Memory B cell (primary cell): ENCODE measurements at places on chromosomes 5 and 9.

- no peaks in the 10 kb centered on the region for H3K27me3 ChIP-seq
- no peak for DNase-seq
- H3K36me3 ChIP-seq = no peaks in the 10 kb centered on the region
- no peak overlapping the region for H3K27ac ChIP-seq
Measured at GRCh38 chr5:142807372-142807911, 37.3 kb downstream of the ARHGAP26 start.

DNA sequence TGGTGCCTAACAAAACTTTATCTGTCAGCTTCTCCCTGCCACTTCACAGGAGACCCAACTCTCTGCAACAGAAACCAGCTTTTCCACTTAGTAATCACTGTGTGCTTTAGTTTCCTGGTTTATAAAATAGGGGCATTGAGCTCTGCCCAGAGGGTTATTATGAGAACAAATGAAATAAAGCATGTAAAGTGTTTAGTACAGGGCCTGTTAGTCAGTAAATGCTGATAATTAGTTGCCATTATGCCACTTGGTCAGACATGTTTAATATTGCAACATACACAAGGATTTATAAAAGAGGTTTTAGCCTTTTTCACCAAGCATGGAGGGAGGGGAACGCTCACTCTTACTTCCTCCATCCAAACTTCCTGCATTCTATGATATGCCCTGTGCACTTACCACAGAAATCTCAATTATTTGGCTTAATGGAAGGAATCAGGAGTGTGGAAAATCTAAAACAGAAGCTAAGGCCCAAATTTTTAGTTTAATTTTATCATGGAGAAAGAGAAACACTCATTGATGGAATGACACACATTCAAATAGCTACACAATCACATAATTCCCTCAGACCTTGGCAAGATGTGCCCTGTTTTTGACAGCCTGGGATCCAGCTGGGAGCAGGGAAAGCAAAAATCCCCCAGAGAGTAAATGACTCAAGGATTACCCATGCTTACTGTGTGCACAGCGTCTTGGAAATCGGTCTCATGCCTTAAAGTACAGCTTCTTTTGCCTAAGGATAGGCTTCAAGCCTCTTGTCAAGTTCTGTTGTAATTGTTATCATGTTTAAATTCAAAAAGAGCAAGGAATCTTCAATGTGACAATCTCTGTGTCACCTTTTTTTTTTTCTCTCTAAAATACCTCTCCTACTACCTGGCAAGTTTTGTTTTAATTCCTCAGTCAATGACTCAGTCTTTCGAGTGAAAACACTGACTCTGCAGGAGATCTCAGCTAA is 34.0 kb downstream of the ZNF474 start:
- no peak overlapping the region for H3K27ac ChIP-seq
- DNase-seq = no peak
- H3K36me3 ChIP-seq = no peaks in the 10 kb centered on the region
- peaks cover 3% of the 10 kb centered on the region for H3K27me3 ChIP-seq
- H3K4me1 ChIP-seq = no peaks in the 10 kb centered on the region

- no peak overlapping the region for H3K27ac ChIP-seq
- no peaks in the 10 kb centered on the region for H3K4me1 ChIP-seq
- peaks cover 2% of the 10 kb centered on the region for H3K27me3 ChIP-seq
- no peaks in the 10 kb centered on the region for H3K36me3 ChIP-seq
Measured at GRCh38 chr5:179154991-179155955, 95.1 kb downstream of the ZNF354C start.

GRCh38 chr5:56070851-56071465 is 76.2 kb upstream of the IL6ST start:
- DNase-seq = no peak
- H3K36me3 ChIP-seq = no peaks in the 10 kb centered on the region
- H3K27me3 ChIP-seq = peaks cover 2% of the 10 kb centered on the region
- peaks cover 12% of the 10 kb centered on the region for H3K4me1 ChIP-seq

DNA sequence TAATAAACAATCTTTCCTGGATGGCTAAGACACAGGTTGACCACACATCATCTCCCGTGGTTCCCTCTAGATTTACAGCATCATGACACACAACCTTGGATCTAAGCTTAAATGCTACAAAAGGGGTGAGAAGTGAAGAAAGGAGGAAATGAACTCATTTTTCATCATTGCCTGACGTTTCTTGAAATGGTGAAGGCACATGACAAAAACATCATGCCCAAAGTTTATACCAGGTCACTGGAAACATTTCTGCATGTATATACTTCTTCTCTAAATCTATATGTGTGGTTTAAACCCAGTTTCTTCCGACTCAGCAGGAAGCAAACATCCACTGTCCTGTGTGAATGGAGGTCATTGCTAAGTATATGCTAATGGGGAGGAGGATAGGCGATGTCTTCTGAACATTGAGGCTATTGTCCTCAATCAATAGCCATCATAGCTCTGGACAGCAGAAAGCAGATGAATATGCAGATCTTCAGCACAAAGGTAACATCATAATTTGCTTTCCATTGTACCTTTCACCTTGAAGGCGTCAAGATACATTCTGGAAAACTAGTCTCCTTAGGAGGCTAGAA is 137.4 kb downstream of the MED27 start:
- DNase-seq = no peak
- no peaks in the 10 kb centered on the region for H3K4me1 ChIP-seq
- peaks cover 29% of the 10 kb centered on the region for H3K36me3 ChIP-seq
- no peak overlapping the region for H3K27ac ChIP-seq
- no peak overlapping the region for H3K4me3 ChIP-seq

- peaks cover 20% of the 10 kb centered on the region for H3K4me1 ChIP-seq
- no peak overlapping the region for H3K27ac ChIP-seq
- DNase-seq = no peak
- peaks cover 6% of the 10 kb centered on the region for H3K27me3 ChIP-seq
- H3K36me3 ChIP-seq = no peaks in the 10 kb centered on the region
- H3K4me3 ChIP-seq = peak overlapping the region; percentile 89
Measured at GRCh38 chr5:77850536-77851175, 74.5 kb upstream of the TBCA start.

- no peak overlapping the region for H3K27ac ChIP-seq
- H3K36me3 ChIP-seq = peaks cover 9% of the 10 kb centered on the region
- H3K4me3 ChIP-seq = no peak overlapping the region
- no peak for DNase-seq
- H3K27me3 ChIP-seq = no peaks in the 10 kb centered on the region
Measured at GRCh38 chr5:108171759-108172158, 210.1 kb downstream of the FBXL17 start.

GRCh38 chr5:129617206-129617605 is 130.7 kb upstream of the MINAR2 start:
- H3K36me3 ChIP-seq = no peaks in the 10 kb centered on the region
- no peak overlapping the region for H3K27ac ChIP-seq
- H3K27me3 ChIP-seq = no peaks in the 10 kb centered on the region
- H3K4me1 ChIP-seq = no peaks in the 10 kb centered on the region
- H3K4me3 ChIP-seq = no peak overlapping the region

GRCh38 chr5:112708103-112708622 is 29.5 kb upstream of the APC start:
- DNase-seq = no peak
- H3K27me3 ChIP-seq = no peaks in the 10 kb centered on the region
- peaks cover 40% of the 10 kb centered on the region for H3K4me1 ChIP-seq
- H3K27ac ChIP-seq = peak overlapping the region; percentile 95
- peak overlapping the region; percentile 96 for H3K4me3 ChIP-seq

- no peak for DNase-seq
- no peaks in the 10 kb centered on the region for H3K36me3 ChIP-seq
- H3K4me3 ChIP-seq = no peak overlapping the region
- H3K27ac ChIP-seq = no peak overlapping the region
Measured at GRCh38 chr5:147935032-147935431, 28.7 kb upstream of the C5orf46 start.

- no peak overlapping the region for H3K27ac ChIP-seq
- peaks cover 7% of the 10 kb centered on the region for H3K27me3 ChIP-seq
- H3K4me1 ChIP-seq = peaks cover under 1% of the 10 kb centered on the region
- no peak overlapping the region for H3K4me3 ChIP-seq
Measured at GRCh38 chr5:383621-384020, 59.4 kb upstream of the EXOC3 start.

- no peak overlapping the region for H3K27ac ChIP-seq
- H3K4me3 ChIP-seq = no peak overlapping the region
- no peaks in the 10 kb centered on the region for H3K27me3 ChIP-seq
- DNase-seq = no peak
Measured at GRCh38 chr5:36199620-36200019, 42.1 kb downstream of the NADK2 start.

- no peak for DNase-seq
- H3K4me3 ChIP-seq = no peak overlapping the region
- H3K36me3 ChIP-seq = peaks cover 5% of the 10 kb centered on the region
Measured at GRCh38 chr5:16536818-16537217, 71.2 kb upstream of the ZNF622 start.

GRCh38 chr5:122067390-122067789 is 10.7 kb downstream of the LOX start:
- no peak overlapping the region for H3K4me3 ChIP-seq
- no peaks in the 10 kb centered on the region for H3K27me3 ChIP-seq
- no peaks in the 10 kb centered on the region for H3K36me3 ChIP-seq
- no peaks in the 10 kb centered on the region for H3K4me1 ChIP-seq

- no peaks in the 10 kb centered on the region for H3K27me3 ChIP-seq
- no peak overlapping the region for H3K27ac ChIP-seq
- no peak overlapping the region for H3K4me3 ChIP-seq
- H3K36me3 ChIP-seq = peaks cover 16% of the 10 kb centered on the region
- DNase-seq = no peak
- H3K4me1 ChIP-seq = no peaks in the 10 kb centered on the region
Measured at GRCh38 chr9:130104491-130105193, 50.9 kb downstream of the GPR107 start.

- no peaks in the 10 kb centered on the region for H3K4me1 ChIP-seq
- H3K36me3 ChIP-seq = peaks cover 2% of the 10 kb centered on the region
- no peak overlapping the region for H3K27ac ChIP-seq
- H3K27me3 ChIP-seq = peaks cover 2% of the 10 kb centered on the region
- H3K4me3 ChIP-seq = no peak overlapping the region
Measured at GRCh38 chr5:76766746-76767145, 50.8 kb downstream of the F2R start.

GRCh38 chr9:13628526-13628925 is 349.0 kb upstream of the MPDZ start:
- H3K36me3 ChIP-seq = no peaks in the 10 kb centered on the region
- H3K27ac ChIP-seq = no peak overlapping the region
- DNase-seq = no peak
- H3K4me1 ChIP-seq = no peaks in the 10 kb centered on the region
- no peak overlapping the region for H3K4me3 ChIP-seq

- no peak overlapping the region for H3K27ac ChIP-seq
- no peaks in the 10 kb centered on the region for H3K36me3 ChIP-seq
- no peak overlapping the region for H3K4me3 ChIP-seq
- peaks cover 11% of the 10 kb centered on the region for H3K27me3 ChIP-seq
Measured at GRCh38 chr5:73812457-73812856, 186.5 kb downstream of the ARHGEF28 start.

DNA sequence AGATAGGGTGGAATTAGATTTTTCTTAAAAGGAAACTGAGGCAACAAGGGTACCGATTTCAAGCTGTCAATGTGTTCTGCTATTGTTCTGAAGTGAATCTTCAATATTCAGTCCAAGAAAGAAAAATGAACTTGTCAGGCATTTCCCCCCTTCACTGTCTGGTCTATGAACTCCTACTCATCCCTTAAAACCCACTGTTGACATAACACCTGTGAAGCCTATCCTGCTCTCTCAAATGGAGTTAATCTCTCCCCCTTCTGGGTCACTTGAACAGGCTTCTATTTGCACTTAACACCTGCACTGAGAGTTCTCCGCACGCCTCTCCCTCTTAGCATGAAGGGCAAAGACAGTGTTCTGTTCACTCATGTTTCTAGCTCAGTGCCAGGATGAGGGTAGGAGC is 144.3 kb downstream of the CRB2 start:
- DNase-seq = no peak
- no peaks in the 10 kb centered on the region for H3K27me3 ChIP-seq
- H3K36me3 ChIP-seq = peaks cover 15% of the 10 kb centered on the region
- no peak overlapping the region for H3K27ac ChIP-seq
- H3K4me1 ChIP-seq = no peaks in the 10 kb centered on the region

GRCh38 chr9:136048560-136049411 is 46.3 kb downstream of the NACC2 start:
- H3K27me3 ChIP-seq = peaks cover 5% of the 10 kb centered on the region
- H3K4me1 ChIP-seq = no peaks in the 10 kb centered on the region
- no peak overlapping the region for H3K4me3 ChIP-seq
- no peak for DNase-seq
- peaks cover 1% of the 10 kb centered on the region for H3K36me3 ChIP-seq
- no peak overlapping the region for H3K27ac ChIP-seq
